ENCODE measurements at places on chromosomes 5 and 9. TPM values are rescaled to one million over a fixed set of nuclear protein-coding genes. Genes with fewer than 3 reads are reported as not detected.

Gene PCDHGB6
- 0.73 TPM for total RNA-seq

Gene SPATA31A7
- not detected for total RNA-seq

Gene LHX6
- 16.9 TPM for total RNA-seq

Gene TLE1
- 41.6 TPM for total RNA-seq

Gene SGCD
- total RNA-seq, result not detected

Gene PDE6A
- total RNA-seq, result 0.05 TPM

Gene PLAC8L1
- total RNA-seq, result not detected

Gene SMIM32
- total RNA-seq, result not detected

Gene HAVCR2
- total RNA-seq, result not detected

Gene SIT1
- total RNA-seq, result not detected

Gene IER5L
- total RNA-seq, result 19.2 TPM

Gene ZNF483
- 0.69 TPM for total RNA-seq

Gene IFNA21
- total RNA-seq, result not detected

Gene RNF183
- not detected for total RNA-seq

Gene NRG2
- total RNA-seq, result 1.1 TPM

Gene FLT4
- total RNA-seq, result 51.0 TPM

Gene CCDC112
- 5.8 TPM for total RNA-seq

Gene IL9
- not detected for total RNA-seq

Gene CAMK2A
- not detected for total RNA-seq

Gene WNT8A
- not detected for total RNA-seq

Gene CAMSAP1
- total RNA-seq, result 15.8 TPM

Gene PLPPR1
- total RNA-seq, result 0.07 TPM

Data from mammary microvascular endothelial cell (primary cell).